ENCODE measurements at places on chromosomes 1 and 21. TPM values are rescaled to one million over a fixed set of nuclear protein-coding genes. Genes with fewer than 3 reads are reported as not detected.

CFAP141 gene
- not detected for total RNA-seq

GRCh38 chr1:220976390-220976789, 97.1 kb downstream of the HLX start:
- no peak for DNase-seq

PLEKHG5 gene
- total RNA-seq: 50.9 TPM

DNA sequence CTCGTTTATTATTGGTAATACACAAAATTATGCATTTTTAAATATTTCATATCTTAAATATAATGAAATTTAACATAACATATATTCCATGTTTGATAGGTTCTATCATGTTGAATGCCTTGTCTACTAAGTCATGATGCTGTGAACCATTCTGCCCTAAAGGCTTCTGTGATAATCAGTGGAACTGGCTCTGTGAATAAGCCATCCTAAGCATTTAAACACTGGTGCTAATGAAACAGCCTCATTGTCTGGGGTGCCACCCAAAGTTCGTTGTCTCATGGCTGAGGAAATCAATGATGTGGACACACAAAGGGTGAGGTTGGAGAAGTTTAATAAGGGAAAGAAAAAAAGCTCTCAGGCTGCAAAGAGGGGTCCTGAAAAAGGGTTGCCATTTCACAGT, 264.7 kb upstream of the ZRANB2 start:
- no peak for DNase-seq

ECM1 gene
- 0.34 TPM for total RNA-seq

S100A10 gene
- 239 TPM for total RNA-seq
